ENCODE measurements at places on chromosomes 2 and 18. TPM values are rescaled to one million over a fixed set of nuclear protein-coding genes. Genes with fewer than 3 reads are reported as not detected.

DNA sequence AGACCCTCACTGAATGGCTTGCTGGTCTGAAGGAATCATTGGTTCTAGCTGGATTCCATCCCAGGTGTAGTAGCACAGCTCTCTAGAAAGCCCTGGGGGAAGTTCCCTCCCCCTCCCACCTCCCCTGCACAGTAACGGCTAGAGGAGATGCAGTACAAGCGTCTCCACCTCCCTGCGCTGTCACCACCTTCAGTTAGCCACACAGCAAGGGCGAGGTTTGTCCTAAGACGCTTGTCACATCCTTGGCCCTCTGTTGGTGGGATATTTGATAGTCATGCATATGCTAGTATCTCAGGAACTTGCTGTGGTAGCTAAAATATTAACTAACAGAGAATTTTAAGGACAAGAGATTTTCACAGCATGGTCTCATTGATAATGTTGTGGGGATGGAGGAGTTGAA lies 19.4 kb downstream of the TRAPPC12 start:
- no peaks in the 10 kb centered on the region for H3K4me1 ChIP-seq
- H3K4me3 ChIP-seq, result no peak overlapping the region
- no peak overlapping the region for H3K27ac ChIP-seq
- no peaks in the 10 kb centered on the region for H3K27me3 ChIP-seq
- no peak for DNase-seq

IL36G gene
- not detected for total RNA-seq

GRCh38 chr2:767944-768343 lies 90.7 kb upstream of the TMEM18 start:
- H3K27ac ChIP-seq, result no peak overlapping the region
- no peak for DNase-seq
- H3K4me3 ChIP-seq, result no peak overlapping the region
- H3K4me1 ChIP-seq, result no peaks in the 10 kb centered on the region

GRCh38 chr2:65076345-65076710 lies 20.1 kb downstream of the CEP68 start:
- H3K36me3 ChIP-seq, result peaks cover 5% of the 10 kb centered on the region
- H3K27ac ChIP-seq, result no peak overlapping the region
- peaks cover 8% of the 10 kb centered on the region for H3K4me1 ChIP-seq
- H3K27me3 ChIP-seq, result no peaks in the 10 kb centered on the region

- no peak overlapping the region for H3K4me3 ChIP-seq
- no peak overlapping the region for H3K27ac ChIP-seq
- no peaks in the 10 kb centered on the region for H3K27me3 ChIP-seq
- no peaks in the 10 kb centered on the region for H3K4me1 ChIP-seq
- peak; percentile 12 for DNase-seq
Observed at GRCh38 chr2:127588241-127588640, 52.8 kb downstream of the MYO7B start.

DNA sequence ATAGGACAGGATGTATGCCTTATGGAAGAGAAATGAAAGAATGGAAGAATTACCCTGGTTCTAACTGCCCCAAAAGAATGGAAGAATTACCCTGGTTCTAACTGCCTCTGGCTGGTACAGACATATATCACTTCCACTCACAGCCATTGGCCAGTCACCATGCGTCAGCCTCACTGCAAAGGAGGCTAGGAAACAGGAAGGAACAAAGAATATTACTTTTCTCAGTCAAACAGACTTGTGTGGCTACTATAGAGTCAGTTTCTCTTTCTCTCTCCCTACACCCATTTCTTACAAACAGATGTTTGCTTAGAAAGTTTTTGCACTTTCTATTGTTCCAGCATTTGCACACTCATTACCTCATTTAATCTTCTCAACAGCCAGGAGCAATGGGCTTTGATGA lies 1111.1 kb upstream of the KLHL29 start:
- H3K27ac ChIP-seq, result no peak overlapping the region
- no peak overlapping the region for H3K4me3 ChIP-seq
- H3K27me3 ChIP-seq, result no peaks in the 10 kb centered on the region
- no peaks in the 10 kb centered on the region for H3K36me3 ChIP-seq
- DNase-seq, result no peak

DNA sequence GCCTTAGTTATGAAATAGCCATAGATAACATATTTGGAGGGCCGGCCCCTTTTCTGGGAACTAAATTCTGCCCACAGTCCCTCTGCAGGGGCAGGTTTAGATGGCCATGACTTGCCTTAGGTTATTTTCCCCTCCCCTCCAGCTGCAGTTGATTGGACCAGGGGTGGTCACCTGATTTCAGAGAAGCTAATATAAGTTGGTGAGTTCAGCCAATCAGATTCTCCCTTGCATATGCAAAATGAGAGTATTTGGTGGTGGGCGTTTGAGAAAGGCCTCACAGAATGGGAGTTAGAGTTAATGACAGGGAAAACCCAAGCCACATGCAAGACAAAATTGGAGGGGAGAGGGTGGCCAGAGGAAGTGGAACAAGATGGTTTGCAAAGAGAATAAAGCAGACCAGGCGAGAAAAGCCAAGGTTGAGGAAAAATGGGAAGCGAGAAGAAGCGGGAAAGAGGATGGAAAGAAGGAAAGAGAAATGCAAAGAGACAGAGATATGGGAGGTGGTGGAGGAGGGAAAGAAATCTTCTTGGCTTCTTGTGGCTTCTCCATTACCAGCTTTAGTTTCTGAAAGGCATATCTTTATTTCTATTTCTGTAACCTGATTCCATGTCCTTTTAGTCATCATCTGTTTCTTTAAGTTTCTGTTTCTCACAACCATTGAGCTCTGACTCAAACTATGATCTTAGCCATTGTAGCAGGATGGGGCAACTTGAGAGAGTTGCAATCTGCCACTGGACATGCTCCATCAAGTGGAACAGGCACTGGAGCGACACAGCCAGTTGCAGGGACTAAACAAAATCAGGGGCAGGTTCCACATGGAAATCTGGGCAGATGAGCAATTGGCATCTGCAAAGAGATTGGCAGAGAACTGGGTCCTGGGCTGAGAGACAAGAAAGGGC lies 108.1 kb upstream of the SIX3 start:
- no peak overlapping the region for H3K27ac ChIP-seq
- DNase-seq, result no peak
- no peaks in the 10 kb centered on the region for H3K36me3 ChIP-seq
- 0 out of 2 replicates have a peak, but pooled peaks cover 1% of the 10 kb centered on the region for H3K27me3 ChIP-seq

DNA sequence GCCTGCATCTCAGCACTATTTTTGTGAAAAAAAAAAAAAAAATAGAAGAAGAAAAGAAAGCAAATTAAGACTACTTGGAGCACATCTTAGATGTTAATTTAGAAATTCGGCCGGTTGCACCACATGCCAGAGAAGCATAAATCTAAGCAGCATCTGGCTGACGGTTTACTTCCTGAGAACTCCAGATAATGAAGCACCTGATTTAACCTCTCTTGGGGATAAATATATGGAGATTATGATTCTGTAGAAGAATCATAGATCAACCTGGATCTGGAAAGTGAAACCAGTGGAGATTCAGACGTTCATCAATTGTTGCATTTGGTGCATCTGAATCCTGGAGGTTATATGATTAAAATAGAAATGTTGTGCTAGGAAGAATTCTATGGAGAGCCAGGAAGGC lies 102.1 kb upstream of the SH3BP4 start:
- no peak overlapping the region for H3K27ac ChIP-seq

GRCh38 chr2:27798948-27799645 lies 27.6 kb downstream of the MRPL33 start:
- H3K36me3 ChIP-seq, result no peaks in the 10 kb centered on the region
- H3K27ac ChIP-seq, result peak overlapping the region; percentile 85
- peak; percentile 89 for DNase-seq
- no peak overlapping the region for H3K4me3 ChIP-seq
- peaks cover 42% of the 10 kb centered on the region for H3K4me1 ChIP-seq

DNA sequence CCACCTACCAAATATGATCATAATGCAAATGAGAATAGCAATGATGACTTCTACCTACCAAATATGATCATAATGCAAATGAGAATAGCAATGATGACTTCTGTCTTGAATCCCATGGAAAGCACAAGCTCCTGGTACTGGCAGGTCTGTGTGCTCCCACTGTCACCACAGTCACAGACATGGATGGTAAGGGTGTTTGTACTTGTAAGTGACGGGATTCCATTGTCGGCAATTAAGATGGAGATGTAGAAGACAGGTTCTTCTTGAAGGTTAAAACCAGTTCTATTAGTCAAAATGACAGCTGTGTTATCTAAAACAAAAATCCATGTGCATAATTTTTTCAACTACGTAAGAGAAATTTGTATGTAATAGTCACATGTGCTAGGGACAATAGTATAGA lies 95.0 kb downstream of the CDH19 start:
- DNase-seq, result no peak
- H3K27ac ChIP-seq, result no peak overlapping the region
- H3K27me3 ChIP-seq, result no peaks in the 10 kb centered on the region
- no peak overlapping the region for H3K4me3 ChIP-seq
- no peaks in the 10 kb centered on the region for H3K4me1 ChIP-seq
- no peaks in the 10 kb centered on the region for H3K36me3 ChIP-seq

- H3K27ac ChIP-seq, result peak overlapping the region; percentile 71
- H3K27me3 ChIP-seq, result no peaks in the 10 kb centered on the region
- no peak overlapping the region for H3K4me3 ChIP-seq
- no peak for DNase-seq
Observed at GRCh38 chr2:241762321-241762932, 14.2 kb upstream of the GAL3ST2 start.

C2orf42 gene
- 14.8 TPM for total RNA-seq

DNA sequence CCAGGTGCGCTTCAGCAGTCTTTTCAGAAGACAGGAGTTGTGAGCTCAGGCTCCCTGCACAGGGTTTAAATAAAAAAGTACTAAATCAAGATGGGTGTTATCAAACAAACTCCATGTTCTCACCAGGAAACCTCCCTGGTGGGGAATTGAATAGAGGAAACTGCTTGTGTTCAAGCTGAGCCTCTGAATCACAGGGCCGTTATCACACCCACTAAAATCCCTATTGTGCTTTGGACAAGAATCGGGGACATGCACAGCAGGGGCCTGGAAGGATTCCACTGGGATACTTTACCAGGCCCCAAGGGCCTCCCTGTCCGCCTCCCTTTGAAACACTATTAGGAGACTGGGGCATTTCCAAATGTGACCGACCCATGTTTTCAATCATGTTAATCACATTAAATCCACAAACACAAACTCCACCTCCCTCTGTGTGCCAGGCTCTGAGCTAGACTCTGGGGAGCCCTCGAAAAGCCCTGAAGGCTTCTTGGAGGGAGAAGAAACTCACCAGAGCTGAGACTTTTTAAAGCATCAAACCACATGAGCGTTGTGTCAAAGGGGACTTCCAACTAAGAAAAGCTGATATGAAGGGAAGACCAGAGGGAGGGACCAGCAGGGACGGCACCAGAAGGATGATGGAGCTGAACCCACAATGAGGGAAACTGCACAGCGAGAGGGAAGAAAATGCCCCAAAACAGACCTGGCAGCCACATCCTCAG lies 458.7 kb upstream of the ID2 start:
- H3K4me1 ChIP-seq, result no peaks in the 10 kb centered on the region
- no peaks in the 10 kb centered on the region for H3K36me3 ChIP-seq
- no peak overlapping the region for H3K27ac ChIP-seq
- no peaks in the 10 kb centered on the region for H3K27me3 ChIP-seq
- H3K4me3 ChIP-seq, result no peak overlapping the region

MYO7B gene
- total RNA-seq, result 0.58 TPM

All from Caco-2 (cell line).